ENCODE measurements at places on chromosomes 4 and X.

DNA sequence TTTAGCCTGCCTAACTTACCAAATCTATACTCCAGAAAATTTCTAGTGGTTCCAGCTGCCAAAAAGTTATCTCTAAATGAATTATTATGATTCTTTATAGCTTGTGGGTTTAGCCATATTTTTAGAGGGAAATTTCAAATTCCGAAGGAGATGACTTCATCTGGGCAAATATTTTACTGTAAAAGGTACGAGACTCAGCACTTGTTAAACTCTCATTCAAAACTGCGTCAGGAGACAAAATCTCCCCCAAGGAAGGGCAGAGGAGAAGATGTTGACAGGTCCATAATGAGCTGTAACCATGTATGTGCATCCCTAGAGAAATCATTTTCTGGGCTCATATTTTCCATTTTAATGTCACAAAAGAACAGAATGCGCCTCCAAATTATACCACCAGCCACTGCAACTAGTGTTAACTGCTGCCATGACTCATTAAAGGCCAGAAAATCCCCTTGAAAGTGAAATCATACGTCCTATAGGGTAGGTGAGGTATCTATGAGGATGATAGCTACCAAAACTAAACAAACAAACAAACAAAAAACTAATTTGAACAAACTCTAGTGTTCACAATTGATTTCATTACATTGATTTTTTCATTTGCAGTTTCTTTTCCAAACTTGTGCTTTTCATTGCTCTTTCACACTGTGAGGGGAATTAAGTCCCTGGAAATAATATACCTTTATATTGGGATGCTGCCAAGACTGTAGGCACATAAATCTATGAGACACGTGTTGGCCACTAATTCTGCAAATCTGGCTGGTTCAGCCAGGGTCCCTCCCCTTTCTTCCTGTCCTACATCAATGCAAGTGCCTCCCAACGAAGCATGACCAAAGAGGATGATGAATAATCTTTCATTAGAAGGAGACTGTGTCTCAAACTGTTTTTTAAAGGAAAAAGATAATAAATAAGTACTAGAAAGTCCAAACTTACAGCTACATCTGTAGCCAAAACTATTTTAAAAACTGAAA is 85.8 kb downstream of the ARHGAP6 start:
- DNase-seq: no peak

DNA sequence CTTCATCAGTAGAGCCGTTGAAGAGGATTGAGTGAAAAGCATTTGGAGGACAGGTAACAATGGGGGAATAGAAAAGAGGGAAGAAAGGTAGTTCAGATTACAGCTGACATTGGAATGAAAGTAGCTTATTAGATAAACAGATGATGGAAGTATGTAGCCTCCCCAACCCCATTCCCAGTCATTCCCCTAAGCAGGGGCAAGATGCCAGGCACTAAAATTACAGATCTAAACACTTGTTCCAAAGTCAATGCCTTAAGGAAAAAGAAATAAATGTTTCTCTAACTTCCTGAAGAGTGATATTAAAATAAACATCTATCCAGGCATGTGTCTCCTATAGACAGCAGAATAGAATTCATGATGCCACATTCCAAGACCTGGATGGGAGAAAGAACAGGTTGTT is 350.8 kb downstream of the PDGFC start:
- no peak for DNase-seq

DNA sequence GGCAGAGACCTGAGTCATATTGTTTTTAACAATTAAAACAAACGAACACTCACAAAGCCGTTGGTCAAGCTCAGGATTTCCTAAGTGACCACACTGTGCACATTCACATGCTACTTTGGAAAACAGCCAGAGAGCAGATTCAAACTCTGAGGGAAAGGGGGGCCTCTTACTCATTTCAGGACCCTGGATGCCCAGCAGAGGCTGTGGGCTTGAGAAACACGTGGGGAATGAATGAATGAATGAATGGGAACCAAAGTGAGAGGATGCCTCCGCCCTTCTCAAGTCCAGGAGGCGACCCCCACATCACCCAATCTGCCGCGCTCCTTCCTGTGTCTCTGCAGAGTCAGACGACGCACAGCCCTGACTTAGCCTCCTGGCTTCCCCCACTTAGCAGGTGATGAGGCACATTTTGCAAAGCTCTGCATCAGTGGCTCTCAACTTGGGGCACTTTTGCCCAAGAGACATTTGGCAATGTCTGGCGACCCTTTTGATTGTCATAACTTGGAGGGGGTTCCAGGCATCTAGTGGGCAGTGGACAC is 76.0 kb downstream of the ABLIM2 start:
- no peak for DNase-seq

GRCh38 chr4:141614878-141615586 is 21.4 kb upstream of the IL15 start:
- DNase-seq: no peak

DNA sequence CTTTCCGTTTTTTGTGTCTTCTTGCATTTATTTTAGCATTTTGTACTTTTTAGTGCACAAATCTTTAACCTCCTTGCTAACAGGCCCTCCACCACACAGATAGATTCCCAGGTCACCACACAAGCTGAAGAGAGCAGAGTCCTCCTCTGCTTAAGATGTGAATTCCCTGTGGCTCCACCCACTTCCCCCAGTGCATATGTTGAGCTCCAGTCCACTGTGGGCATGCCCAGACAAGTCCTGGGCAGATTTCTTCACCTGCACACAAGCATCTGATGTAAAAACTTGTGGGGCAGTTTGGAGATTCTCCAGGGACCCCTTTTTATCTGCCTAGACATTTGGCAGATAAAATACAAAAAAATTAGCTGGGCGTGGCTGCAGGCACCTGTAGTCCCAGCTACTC is 19.8 kb upstream of the PASD1 start:
- DNase-seq: no peak

Measured in activated CD4-positive, alpha-beta T cell treated with anti-CD3 and anti-CD28 coated beads, Interleukin-10, Interleukin-2, amounts not matched to agents 100 ng/mL and 50 ng/mL, durations not matched to agents 16 hours and 8 hours (primary cell).